HCT116 (cell line): ENCODE measurements at places on chromosomes 6 and 20.

DNA sequence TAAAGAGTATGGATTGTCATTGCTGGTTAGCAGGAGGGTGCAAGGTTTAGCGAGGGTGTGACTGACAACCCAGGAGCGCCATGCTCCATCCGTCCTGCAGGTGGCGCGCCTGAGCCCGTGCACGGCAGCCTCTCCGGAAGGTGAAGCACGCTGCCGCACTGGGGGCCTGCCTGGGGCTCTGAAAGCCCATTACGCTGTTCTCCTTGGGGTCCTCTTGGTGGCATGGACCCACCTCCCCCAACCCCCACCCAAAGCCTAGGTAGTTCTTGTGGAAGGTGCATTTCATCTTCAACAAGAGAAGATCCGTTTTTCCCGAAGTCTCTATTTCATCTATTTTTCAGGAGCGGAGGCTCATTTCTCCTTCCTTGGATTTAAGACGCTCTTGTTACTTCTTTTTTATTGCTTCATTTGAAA is 197.4 kb upstream of the KCNG1 start:
- no peaks in the 10 kb centered on the region; the same call in 1 of the 2 replicates for H3K27me3 ChIP-seq
- H3K4me1 ChIP-seq, result peaks cover 10% of the 10 kb centered on the region; the same call in 1 of the 2 replicates
- no peaks in the 10 kb centered on the region for H3K36me3 ChIP-seq
- no peak overlapping the region for H3K4me3 ChIP-seq

DNA sequence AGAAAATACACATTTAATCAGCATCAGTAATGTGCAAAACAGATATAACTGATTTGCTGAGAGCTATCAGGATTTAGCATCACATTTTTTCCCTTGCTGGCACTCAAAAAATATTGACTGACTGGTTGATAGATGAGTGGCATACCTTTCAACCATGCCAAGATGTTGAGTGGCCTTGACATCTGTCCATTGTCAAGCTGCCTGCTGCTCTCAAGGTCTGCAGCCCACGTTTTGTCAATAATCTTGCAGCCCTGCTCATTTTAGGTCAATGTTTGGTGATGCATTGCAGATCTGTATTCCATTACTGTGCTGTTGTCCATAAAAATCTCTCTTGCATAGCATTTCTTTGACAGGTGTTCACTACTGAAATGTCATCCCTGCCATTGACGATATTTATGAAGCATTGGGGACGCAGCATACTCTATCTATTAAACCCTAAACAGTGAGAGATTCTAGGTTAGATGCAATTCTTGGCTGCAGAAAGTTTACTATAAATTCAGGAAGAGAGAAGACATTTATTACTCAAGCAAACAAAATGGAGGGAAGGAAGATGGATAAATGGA is 111.6 kb downstream of the BFSP1 start:
- H3K4me3 ChIP-seq, result no peak overlapping the region
- H3K27ac ChIP-seq, result no peak overlapping the region
- H3K4me1 ChIP-seq, result no peaks in the 10 kb centered on the region
- no peak for DNase-seq
- no peaks in the 10 kb centered on the region for H3K36me3 ChIP-seq

- H3K4me3 ChIP-seq, result no peak overlapping the region
- no peak overlapping the region for H3K27ac ChIP-seq
- H3K27me3 ChIP-seq, result no peaks in the 10 kb centered on the region
- no peaks in the 10 kb centered on the region for H3K4me1 ChIP-seq
Measured at GRCh38 chr20:8974009-8974708, 94.7 kb upstream of the PLCB4 start.

DNA sequence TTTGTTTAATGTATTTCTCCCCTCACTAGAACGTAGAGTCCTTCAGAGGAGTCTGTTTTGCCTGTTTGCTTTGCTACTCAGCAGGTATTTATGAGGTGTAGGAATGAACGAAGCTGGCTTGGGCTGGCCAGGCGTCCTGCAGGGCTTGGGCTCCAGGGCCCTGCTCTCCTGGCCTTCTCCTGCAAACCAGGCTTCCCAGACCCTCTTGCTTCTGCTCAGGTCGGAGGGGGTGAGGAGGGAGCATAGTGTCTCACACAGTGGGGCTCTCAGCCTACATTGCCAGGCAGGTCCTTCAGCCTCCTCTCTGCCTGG is 24.6 kb upstream of the MLN start:
- H3K4me3 ChIP-seq, result no peak overlapping the region
- DNase-seq, result no peak
- no peak overlapping the region for H3K27ac ChIP-seq

GRCh38 chr6:3732345-3733141 is 19.0 kb downstream of the PXDC1 start:
- DNase-seq, result no peak
- no peaks in the 10 kb centered on the region for H3K27me3 ChIP-seq
- H3K36me3 ChIP-seq, result no peaks in the 10 kb centered on the region; the same call in 1 of the 2 replicates
- no peak overlapping the region for H3K4me3 ChIP-seq
- H3K27ac ChIP-seq, result no peak overlapping the region
- H3K4me1 ChIP-seq, result no peaks in the 10 kb centered on the region

- H3K4me3 ChIP-seq, result no peak overlapping the region
- 0 out of 2 replicates have a peak, but pooled peaks cover 2% of the 10 kb centered on the region for H3K36me3 ChIP-seq
- DNase-seq, result no peak
- no peaks in the 10 kb centered on the region for H3K27me3 ChIP-seq
Measured at GRCh38 chr6:53921639-53922038, 126.8 kb downstream of the LRRC1 start.

GRCh38 chr6:149755300-149756260 is 6.0 kb downstream of the PCMT1 start:
- no peaks in the 10 kb centered on the region for H3K27me3 ChIP-seq
- H3K4me1 ChIP-seq, result peaks cover 7% of the 10 kb centered on the region; the same call in 1 of the 2 replicates
- peaks cover 2% of the 10 kb centered on the region; the same call in 1 of the 2 replicates for H3K36me3 ChIP-seq
- H3K4me3 ChIP-seq, result no peak overlapping the region

GRCh38 chr20:18103497-18103896 is 34.2 kb upstream of the KAT14 start:
- no peaks in the 10 kb centered on the region for H3K4me1 ChIP-seq
- H3K4me3 ChIP-seq, result no peak overlapping the region

DNA sequence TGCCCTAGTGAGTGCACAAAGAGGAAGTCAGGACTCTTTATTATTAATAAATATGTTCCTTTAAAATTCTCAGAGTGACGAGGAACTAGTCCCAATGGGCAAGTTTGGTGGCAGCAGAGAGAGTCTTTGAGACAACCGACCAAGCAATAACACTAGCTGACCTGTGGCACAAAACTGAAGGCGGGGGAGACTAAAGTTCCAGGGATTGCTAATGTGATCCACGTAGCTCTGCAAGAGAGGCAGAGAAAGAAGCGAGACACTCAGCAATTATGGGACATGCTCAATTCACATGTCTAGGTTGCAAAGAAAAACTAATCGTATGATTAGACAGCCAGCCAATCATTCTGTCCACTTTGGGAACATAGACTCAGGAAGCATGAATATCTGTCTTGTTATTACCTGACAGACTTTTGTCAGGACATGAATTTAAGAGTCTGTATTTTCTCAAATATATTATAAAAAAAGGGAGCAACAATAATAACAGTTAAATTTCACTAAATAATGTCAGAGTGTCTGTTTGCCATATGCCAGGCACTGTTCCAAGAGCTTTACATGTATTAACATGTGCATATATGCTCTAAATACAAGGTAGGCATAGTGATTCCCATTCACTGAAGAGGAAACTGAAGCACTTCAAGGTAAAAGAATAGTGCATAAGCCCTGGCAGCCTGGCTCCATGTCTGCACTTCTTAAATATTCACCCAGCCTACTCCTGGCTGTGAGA is 81.0 kb downstream of the COL9A1 start:
- peaks cover 45% of the 10 kb centered on the region for H3K27me3 ChIP-seq
- H3K4me1 ChIP-seq, result no peaks in the 10 kb centered on the region
- H3K27ac ChIP-seq, result no peak overlapping the region
- H3K36me3 ChIP-seq, result no peaks in the 10 kb centered on the region

DNA sequence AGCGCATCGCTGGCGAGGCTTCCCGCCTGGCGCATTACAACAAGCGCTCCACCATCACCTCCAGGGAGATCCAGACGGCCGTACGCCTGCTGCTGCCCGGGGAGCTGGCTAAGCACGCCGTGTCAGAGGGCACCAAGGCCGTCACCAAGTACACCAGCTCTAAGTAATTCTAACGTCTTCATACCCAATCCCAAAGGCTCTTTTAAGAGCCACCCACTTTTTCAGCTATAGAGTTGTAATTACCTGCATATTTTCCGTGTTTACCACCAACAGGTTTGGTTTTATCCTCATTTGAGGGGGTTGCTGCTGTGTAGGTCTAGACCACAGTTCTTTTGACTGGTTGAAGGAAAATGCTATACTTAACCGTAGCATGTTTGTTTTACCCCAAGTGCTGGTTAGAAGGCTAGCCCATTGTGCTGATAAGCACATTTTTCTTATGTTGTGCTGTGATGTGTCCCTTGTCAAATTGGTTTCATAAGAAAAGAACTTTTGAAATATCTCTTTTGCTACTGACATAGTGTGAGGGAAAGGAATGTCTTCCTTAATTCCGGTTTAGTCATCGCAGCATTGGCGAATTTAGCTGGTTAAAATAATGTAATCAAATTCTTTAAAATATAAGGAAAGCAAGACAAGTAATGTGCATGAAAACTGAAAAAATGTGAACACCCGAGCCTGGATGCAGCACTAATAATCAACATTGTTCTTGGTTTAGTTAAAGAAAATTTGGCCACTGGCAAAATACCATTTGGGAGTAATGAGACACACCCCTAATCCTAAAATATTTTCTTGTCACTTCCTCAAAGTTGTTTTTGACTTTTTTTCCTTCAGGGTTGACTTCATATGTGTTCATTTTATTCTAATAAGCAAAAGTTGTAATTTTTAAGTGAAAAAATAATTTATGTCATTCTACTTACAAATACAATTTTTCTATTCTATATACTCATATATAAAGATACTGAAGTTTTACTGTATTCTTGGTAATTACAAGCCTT is 112.8 kb downstream of the HFE start:
- H3K4me3 ChIP-seq, result peak overlapping the region; percentile 70
- no peaks in the 10 kb centered on the region for H3K36me3 ChIP-seq
- peaks cover 45% of the 10 kb centered on the region for H3K4me1 ChIP-seq
- H3K27ac ChIP-seq, result peak overlapping the region; percentile 98
- no peaks in the 10 kb centered on the region for H3K27me3 ChIP-seq

GRCh38 chr20:12875510-12875909 is 133.3 kb upstream of the SPTLC3 start:
- no peaks in the 10 kb centered on the region for H3K4me1 ChIP-seq
- H3K27ac ChIP-seq, result no peak overlapping the region
- no peaks in the 10 kb centered on the region for H3K27me3 ChIP-seq
- no peak for DNase-seq
- no peak overlapping the region for H3K4me3 ChIP-seq

DNA sequence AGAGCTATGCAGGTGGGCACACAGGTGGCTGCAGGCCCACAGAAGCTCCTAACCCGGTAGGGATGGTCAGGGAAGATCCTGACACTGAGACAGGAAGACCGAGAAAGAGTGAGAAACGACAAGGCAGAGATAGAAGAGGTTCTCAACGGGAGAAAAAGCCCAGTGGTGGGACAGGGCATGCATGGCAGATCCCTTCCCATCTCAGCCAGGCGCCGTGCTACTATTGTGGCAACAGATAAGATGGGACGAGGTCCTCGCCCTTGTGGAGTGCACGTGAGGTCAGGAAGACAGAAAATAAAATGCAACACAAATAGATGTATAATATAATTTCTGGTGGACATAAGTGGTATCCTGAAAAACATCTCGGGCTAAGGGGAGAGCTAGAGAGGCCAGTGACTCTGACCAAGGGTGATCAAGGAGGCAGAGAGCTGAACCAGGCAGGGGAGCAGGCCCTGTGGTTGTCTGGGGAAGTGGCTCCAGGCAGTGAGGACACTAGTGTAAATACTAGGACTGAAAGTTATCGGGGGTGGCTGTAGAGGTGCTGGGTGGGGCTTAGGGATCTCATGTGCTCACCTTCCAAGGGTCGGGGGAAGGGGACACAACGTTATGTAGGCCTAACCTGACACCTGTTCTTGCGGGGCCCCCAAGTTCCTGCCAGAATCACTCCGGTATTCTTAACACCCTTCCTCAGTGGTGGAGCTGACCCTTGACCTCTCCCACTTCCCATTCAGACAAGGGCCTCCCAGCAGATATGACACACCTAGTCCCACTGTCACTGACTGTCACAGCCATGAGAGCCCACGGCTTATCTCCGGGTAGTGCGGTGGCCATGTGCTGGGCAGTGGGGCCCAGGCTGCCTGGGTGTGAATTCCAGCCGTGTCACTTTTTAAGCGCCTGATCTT is 1.0 kb downstream of the SRXN1 start:
- no peak for DNase-seq
- no peaks in the 10 kb centered on the region for H3K27me3 ChIP-seq
- H3K4me3 ChIP-seq, result peak overlapping the region; percentile 98
- peaks cover 18% of the 10 kb centered on the region for H3K36me3 ChIP-seq
- peak overlapping the region; percentile 92 for H3K27ac ChIP-seq

GRCh38 chr20:6468423-6469116 is 298.9 kb upstream of the BMP2 start:
- no peaks in the 10 kb centered on the region for H3K27me3 ChIP-seq
- no peaks in the 10 kb centered on the region for H3K4me1 ChIP-seq
- H3K27ac ChIP-seq, result no peak overlapping the region
- H3K4me3 ChIP-seq, result no peak overlapping the region
- no peaks in the 10 kb centered on the region for H3K36me3 ChIP-seq

DNA sequence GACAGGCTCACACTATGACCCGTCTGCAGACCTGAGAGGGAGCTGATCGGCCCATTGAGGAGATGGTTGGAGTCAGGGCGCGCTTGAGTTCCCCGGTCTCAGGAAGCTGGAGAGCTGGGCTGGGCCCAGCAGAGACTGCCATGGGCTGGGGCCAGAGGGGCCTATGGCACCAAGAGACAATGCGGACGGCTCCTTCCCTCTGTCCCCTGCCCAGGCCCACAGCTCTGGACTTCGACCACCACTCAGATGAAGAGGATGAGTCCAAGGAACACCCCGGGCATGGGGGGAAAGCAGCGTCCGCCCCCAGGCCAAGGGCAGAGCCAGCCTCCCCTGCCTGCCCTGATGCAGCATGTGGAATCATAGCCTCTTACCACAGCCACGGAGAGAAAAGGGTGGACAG is 40.2 kb upstream of the PHACTR3 start:
- no peaks in the 10 kb centered on the region for H3K4me1 ChIP-seq
- H3K27ac ChIP-seq, result no peak overlapping the region
- H3K36me3 ChIP-seq, result no peaks in the 10 kb centered on the region
- peaks cover 12% of the 10 kb centered on the region; the same call in 1 of the 2 replicates for H3K27me3 ChIP-seq
